HT-29 (cell line): ENCODE measurements at places on chromosomes 13 and 19.

- peak; percentile 86 for DNase-seq
Measured at GRCh38 chr19:48539503-48540096, 12.4 kb upstream of the SULT2B1 start.

DNA sequence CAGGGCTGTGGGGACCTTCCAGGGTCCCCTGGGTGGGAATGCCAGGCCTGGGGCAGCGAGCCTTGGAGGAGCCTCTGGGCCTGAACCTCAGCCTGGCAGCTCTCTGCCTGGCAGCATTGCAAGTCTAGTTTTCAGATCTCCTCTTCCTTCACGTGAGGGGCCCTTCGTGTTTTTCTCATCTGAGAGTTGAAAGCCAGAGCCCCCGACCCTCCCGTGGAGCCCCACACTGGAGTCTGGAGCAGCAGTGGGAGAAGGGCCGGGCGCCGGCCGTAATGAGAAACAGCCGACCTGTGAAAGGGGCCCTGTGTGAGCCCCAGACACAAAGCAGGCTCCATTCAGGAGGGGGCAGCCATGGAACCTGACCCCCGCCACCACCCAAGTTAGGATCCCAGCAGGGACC lies 19.3 kb downstream of the TMED1 start:
- no peak for DNase-seq

- no peak for DNase-seq
Measured at GRCh38 chr13:78443839-78444238, 159.5 kb downstream of the POU4F1 start.

- DNase-seq = no peak
Measured at GRCh38 chr13:55000043-55000442, 1971.4 kb downstream of the OLFM4 start.

- no peak for DNase-seq
Measured at GRCh38 chr19:10868872-10869547, 2.3 kb upstream of the CARM1 start.

DNA sequence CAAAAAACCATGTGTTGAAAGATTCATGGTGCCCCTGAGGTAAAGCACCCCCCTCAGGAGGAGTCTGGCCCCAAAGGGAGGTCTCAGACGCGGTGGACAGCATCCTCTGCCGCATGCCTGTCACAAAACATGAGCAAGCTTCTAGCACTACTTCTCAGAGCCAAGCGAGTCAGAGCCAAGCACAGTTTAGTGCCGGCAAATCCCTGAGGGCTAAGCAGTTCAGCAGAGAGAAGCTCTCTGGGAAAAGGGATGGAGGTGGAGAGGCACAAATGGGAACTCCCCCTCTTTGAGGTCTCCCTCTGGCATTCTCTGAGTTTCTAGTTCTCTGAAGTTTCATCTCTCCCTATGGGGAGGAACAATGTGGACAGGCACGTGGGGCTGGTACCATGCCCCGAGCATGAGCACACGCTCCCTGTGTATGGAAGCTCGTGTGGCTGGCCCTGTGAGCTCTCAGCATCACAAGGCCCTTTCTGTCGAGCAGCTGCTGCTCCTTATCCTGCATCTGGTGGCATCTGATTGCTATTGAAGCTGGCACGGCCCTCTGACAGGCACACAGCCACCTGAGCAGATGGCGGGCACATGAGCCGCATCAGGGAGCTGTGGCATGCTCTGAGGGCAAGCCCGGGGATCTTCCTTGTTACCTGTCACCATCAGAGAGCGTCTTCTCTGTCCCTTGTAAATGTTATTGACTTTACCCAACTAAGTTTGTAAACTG lies 325.1 kb downstream of the SLC7A1 start:
- DNase-seq = no peak

DNA sequence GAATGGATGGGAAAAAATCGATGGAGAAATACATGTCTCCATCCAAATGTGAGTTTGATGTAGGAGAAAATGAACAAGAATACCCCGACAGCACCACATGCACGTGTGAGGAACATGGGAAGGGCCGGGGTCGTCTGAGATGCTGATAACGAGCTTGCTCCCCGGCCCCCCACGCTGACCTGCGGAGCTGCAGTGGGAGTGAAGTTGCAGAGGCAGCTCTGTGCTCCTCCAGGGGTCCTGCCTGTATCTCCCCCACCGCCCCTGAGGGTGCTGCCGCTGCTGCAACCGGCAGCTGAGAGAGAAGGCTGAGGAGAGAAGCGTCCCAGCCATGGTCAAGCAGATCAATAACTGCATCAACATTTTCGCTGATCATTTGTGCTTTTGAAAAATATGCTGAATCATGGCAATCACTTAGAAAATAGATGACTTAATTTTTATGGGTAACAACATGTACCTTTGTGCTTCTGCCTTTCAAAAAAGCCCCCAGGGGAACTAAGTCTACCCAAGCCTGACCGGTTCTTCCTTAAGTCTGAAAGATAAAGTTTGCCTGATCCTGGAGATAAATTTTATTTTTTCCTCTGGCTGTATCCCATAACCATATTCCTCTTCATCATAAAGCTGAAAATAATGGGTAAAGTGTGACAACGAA lies 18.2 kb upstream of the NAXD start:
- DNase-seq = no peak

- no peak for DNase-seq
Measured at GRCh38 chr13:80116107-80116506, 224.8 kb downstream of the SPRY2 start.

DNA sequence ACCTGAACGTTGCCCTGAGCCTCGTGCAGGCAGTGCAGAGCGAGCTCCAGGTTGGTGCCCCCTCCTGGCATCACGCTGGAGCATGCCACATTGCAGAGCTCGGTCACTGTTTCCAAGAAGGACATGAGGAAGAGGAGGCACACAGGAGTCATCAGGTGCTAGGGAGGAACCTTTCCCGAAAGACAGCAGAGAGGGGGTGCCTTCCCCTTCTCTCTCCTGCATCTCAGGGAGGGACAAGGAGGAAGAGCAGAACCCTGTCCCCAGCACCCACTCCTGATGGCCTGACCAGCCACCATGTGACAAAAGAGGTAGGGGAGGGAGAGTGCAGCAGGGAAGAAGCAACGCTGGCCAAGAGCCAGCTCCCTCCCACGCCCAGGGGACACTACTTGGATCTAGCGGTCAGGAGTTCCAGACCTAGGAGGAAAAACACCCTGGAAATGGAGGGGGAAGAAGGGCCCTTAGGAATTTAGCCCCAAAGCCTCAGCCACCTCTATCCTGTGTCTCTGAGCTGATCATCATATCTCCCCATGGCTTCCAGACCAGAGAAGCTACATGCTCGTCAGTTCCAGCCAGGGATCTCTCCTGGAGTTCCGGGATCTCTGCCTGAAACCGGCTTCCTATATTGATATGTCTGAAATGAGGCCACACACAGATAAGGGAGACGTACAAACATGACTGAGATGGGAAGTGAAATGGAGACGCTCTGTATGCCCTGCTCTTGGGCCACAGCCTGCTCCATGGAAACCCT lies 17.0 kb upstream of the NAPA start:
- no peak for DNase-seq

DNA sequence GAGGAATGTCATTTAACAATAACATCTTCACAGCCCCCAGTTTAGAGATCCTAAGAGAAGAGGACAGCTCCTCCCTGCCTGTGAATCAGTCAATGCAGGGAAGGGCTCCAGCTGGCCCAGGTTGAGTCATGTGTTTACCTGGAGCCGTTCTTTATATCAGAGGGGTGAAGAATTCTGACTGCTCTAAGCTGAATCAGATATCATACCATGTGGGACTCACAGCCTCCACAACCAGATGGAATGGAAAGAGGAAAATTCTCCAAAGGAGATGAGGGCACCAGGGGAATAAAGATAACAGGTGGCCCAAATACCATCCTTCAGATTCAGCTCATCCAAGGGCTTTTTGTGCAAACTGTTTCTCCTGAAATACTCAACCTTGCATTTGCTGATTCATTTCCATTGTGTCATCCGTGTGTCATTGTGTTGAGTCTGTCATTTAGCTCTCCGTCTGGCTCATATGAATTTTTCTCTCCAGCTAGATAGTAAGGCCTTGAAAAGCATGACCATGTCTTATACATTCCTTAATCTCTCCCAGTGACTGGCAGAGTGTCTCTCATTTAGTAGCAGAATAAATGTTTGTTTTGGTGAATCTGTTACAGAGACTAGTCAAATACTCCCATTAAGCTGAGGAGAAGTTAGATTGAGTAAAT lies 217.9 kb downstream of the RFC3 start:
- peak; percentile 59 for DNase-seq

- DNase-seq = peak; percentile 40
Measured at GRCh38 chr19:35977446-35978222, 17.4 kb upstream of the SDHAF1 start.

GRCh38 chr13:79456656-79457365 lies 24.1 kb upstream of the NDFIP2 start:
- DNase-seq = no peak

GRCh38 chr13:74117207-74117705 lies 16.9 kb downstream of the KLF12 start:
- DNase-seq = no peak

DNA sequence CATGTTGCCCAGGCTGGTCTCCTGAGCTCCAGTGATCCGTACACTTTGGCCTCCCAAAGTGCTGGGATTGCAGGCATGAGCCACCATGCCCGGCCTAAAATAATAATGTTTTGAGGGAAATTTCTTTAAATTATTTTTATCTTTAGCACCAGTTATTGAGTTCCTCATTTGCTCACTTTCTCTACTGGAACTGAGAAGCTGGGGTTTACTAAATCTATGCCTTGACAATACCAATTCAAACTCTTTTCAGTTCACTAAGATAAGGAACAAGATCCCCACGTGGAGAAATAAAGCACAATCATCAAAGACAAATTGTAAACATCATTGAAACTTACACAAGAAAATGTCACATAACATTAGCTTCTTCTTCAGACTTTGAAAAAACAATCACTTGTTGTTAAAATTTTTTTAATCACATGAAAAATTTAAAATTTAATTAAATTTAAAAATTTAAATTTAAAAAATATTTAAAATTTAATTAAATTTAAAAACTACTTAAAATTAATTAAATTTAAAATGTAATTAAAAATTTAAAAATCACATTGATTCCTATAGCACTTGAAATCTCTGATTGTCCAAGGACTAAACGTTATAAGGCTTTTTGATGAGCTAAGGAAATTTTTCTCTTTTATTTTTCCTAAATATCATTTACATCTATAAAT lies 25.2 kb upstream of the XPO4 start:
- no peak for DNase-seq

DNA sequence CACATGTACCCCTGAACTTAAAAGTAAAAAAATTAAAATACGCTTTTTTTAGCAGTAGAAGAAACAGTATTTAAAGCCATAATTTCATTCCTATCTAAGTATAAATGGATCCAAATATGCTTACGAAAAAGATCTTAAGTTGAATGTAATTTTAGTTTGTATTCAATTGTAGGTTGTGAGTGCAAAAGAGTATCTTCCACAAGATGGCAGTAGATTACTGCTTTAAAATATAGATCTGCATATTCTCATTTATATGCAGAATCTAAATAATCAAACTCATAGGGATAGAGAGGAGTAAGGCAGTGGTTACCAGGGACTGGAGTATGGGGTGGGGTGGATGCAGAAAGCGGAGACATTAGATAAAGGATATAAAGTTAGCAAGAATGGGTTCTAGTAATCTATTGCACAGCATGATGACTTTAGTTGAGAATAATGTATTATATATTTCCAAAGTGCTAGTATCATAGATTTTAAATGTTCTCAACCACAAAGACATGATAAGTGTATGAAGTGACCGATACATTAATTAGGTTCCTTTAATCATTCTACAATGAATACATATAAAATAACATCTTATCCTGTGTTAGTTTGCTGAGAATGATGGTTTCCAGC lies 14.2 kb downstream of the OR7A17 start:
- DNase-seq = peak; percentile 13

GRCh38 chr19:45076029-45076850 lies at the start of gene ZNF296:
Gene ZNF296 (minus strand): TSS chr19:45076478. CDS start chr19:45076373, 105 bp downstream.
- peak; percentile 89 for DNase-seq

- peak; percentile 64 for DNase-seq
Measured at GRCh38 chr19:14434543-14435319, 1.6 kb downstream of the PKN1 start.

DNA sequence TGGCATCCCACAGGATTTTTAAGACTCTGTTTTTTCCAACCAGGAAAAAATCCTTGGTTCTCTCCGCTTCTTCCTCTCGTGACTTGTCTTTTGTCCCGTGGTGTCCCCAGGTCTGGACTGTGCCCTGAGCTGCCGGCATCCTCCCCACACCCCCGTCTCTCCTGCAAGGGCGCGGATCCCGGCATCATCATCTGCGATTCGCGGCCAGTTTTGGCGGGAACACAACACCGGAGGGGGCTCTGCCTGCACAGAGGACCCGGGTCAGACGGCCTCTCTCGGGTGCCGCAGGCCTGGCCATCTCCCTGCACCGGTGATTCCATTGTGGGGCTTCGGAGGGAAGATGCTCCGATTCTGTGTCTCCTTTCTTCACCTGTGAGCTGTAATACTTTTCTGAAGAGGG lies 18.8 kb upstream of the GAS6 start:
- DNase-seq = no peak

GRCh38 chr13:112917056-112917664 lies 51.9 kb upstream of the MCF2L start:
- no peak for DNase-seq

DNA sequence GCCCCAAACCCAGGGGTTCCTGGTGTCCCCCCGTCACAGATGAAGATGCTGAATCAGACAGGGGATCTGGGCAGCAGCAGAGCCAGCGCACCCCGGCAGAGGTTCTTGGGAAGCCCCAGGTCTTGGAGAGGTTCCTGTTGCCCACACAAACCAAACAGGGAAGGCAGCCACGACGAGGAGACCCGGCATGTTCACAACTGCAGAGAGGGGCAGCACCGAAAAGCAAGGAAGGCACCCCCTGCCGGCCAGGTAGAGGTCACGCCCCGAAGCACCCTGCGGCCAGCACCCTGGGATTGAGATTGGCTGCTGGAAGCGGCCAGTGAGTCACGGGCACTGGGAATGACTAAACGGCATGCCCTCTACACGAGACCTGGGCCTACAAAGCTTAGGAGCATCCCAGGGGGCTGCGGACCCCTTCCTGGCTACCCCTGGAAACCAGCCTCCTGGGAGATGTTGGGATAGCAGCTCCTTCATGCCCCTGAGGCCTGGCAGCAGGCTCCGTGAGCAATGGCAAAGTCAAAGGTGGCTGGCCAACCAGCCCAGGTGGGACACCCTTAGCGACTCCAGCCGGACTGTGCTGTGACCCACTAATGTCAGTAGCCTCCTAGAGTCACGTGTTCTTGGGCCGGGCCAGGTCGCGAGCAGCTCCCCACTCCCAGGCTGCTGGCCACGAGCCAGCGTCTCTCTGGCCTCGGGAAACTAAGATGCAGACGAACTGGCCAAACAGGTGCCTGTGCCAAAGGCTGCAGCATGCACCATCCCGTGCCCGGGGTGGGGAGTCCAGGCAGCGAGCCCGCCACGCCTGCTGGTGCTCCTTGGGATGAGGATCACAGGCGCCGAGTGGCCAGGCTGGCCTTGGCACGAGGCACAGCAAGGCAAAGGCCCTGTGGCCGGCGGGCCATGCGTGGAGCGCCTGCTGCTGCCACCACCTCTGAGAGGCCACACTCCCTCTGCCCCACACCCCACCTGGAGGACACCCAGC lies 43.2 kb downstream of the MLLT1 start:
- peak; percentile 83 for DNase-seq

GRCh38 chr13:26017196-26017921 lies 34.5 kb downstream of the SHISA2 start:
- no peak for DNase-seq
